Activated CD8-positive, alpha-beta T cell treated with anti-CD3 and anti-CD28 coated beads, Interleukin-2, amount 10 ng/mL, durations not matched to agents 7 days and 5 days (primary cell): ENCODE measurements at places on chromosomes 6 and 20. TPM values are rescaled to one million over a fixed set of nuclear protein-coding genes. Genes with fewer than 3 reads are reported as not detected.

CRIP3 gene
- total RNA-seq = not detected

DNA sequence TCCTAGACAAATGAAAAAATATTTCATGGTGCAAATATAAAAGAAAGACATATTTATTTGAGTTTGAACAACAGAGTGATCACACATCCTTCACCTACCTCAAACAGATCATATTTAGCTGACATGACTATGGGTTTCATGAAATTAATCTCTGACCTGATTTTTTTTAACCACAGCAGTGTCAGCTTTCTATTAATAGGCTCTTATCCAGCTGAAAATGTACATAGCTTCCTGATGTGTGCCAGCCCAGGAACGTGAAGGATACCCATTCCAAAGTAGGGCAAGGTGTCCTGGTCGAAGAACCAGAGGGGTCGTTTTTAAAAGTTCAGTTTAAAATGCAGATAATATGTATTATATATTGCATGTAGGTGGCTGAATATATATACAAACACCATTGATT lies 19.8 kb downstream of the TRDN start:
- no peaks in the 10 kb centered on the region for H3K27me3 ChIP-seq
- H3K27ac ChIP-seq = no peak overlapping the region
- DNase-seq = no peak
- no peaks in the 10 kb centered on the region for H3K36me3 ChIP-seq

DNA sequence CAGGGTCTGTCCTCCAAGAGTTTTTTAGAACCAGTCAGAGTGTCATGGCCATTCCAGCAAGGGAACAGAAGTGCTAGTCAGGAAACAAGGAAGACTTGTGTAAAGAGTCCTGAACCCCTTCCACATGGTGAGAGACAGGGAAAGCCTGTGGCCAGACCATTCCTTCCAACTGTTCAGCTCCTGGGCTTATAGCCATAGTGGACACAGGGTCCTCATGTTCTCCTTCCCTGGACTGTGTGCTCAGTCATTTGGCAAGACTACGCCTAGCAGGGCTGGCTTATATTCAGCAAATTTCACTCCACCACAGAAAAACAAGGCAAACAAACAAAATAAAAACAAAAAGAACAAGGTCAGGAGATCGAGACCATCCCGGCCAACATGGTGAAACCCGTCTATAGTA lies 60.5 kb downstream of the NRN1 start:
- no peak for DNase-seq
- H3K4me1 ChIP-seq = peaks cover 7% of the 10 kb centered on the region
- H3K36me3 ChIP-seq = peaks cover 5% of the 10 kb centered on the region
- peaks cover 14% of the 10 kb centered on the region for H3K27me3 ChIP-seq

DNA sequence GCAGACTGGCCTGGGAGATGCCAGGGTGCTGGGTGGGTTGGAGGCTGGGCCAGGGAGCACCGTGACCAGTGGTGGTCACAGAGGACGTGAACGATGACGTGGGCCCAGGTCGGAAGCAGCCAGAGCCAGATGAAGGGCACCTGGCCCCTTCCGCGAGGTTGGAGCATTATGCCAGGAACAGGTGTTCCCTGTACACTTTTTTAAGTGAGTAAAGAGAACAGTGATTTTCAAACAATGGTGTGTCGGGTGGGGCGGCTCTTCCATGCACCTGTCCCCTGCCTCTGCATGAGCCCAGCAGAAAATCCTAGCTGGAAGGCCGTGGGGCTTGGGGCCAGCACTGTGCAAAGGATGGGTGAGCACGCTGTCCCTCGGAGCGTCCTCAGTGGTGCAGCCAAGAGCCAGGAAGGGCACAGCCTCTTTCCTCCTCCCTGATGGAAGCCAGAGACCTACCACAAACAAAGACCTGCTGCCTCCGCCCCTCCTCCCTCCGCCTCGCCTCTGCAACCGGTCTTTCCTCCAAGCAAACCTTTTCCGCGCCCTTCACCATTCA lies 350.5 kb downstream of the ZFAND3 start:
- no peaks in the 10 kb centered on the region for H3K4me1 ChIP-seq
- H3K36me3 ChIP-seq = no peaks in the 10 kb centered on the region
- no peaks in the 10 kb centered on the region for H3K27me3 ChIP-seq
- no peak overlapping the region for H3K27ac ChIP-seq

CDSN gene
- total RNA-seq = not detected

DNA sequence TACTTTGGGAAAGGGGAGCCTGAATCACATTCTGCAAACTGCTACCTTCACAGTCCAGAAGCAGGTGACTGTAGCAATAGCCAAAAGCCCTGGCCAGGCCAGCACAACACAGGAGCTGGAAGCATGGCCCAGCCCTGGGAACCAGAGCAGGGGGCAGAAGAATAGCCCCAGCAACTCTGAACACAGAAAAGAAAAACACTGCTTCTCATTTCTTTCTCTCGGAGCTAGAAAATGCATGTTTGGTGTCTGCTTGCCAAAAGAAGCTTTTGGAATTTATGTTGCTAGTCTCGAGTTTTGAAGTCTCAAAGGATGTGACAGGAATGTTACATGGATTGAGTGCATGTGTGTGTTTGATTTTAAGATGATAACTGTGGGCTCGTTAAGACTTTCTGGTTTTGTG lies 79.8 kb upstream of the SCAF8 start:
- DNase-seq = no peak
- no peaks in the 10 kb centered on the region for H3K36me3 ChIP-seq
- no peak overlapping the region for H3K27ac ChIP-seq
- H3K4me1 ChIP-seq = no peaks in the 10 kb centered on the region

DNA sequence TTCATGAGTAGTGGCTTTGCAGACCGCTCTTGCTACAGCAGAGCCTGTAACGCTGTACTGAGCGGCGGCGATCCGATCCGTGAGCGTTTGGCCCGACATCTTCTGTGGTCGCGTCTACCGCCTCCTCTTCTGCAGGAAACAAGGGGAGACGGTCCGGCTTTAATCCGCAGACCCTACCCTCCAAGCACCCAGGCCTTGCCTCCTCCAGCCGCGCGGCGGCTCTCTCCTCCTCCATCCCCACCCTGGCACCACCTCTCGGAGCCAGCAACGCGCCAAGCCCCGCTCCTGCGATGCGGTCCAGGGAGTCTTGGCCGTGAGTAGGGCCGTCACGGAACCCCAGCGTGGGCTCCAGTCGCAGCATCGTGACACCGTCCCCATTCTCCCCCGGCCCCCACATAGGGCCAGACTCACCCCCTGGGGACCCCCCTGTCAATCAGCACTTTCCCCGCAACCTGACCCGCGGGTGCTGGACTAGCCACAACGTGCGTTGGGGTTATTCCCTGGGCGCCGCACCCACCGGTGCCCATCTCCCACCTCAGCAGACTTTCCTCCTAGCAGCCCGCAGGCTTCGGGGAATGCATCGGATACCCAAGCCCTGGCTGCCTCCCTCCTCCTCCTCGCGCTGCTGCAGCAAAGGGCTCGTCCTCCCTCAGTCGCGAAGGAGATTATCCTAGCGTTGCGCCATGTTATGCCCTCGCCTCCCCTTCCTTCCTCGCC lies 914 bp downstream of the SNAP91 start:
- peaks cover 33% of the 10 kb centered on the region for H3K27me3 ChIP-seq
- H3K27ac ChIP-seq = no peak overlapping the region
- DNase-seq = no peak
- no peak overlapping the region for H3K4me3 ChIP-seq
